T-cell (primary cell): ENCODE measurements at places on chromosomes 7 and 10. TPM values are rescaled to one million over a fixed set of nuclear protein-coding genes. Genes with fewer than 3 reads are reported as not detected.

- H3K4me1 ChIP-seq = peaks cover 3% of the 10 kb centered on the region
- peaks cover 11% of the 10 kb centered on the region for H3K27me3 ChIP-seq
- no peak within 1 kb of the TSS for H3K27ac ChIP-seq
- H3K4me3 ChIP-seq = peak within 1 kb of the TSS; percentile 12
- H3K36me3 ChIP-seq = no peaks in the 10 kb centered on the region
Measured at GRCh38 chr7:113086431-113086888, at the start of gene GPR85. TSS of gene GPR85 (minus strand) at chr7:113086827. CDS start at chr7:113084721, 2,106 bp downstream.

GRCh38 chr10:48330269-48330668 lies 23.8 kb downstream of the MAPK8 start:
- DNase-seq = no peak
- peaks cover 2% of the 10 kb centered on the region for H3K36me3 ChIP-seq
- H3K4me1 ChIP-seq = peaks cover 19% of the 10 kb centered on the region
- no peak overlapping the region for H3K4me3 ChIP-seq
- no peak overlapping the region for H3K27ac ChIP-seq

- H3K4me1 ChIP-seq = no peaks in the 10 kb centered on the region
- peaks cover 4% of the 10 kb centered on the region for H3K36me3 ChIP-seq
- no peak for DNase-seq
- no peaks in the 10 kb centered on the region for H3K27me3 ChIP-seq
- H3K27ac ChIP-seq = no peak overlapping the region
Measured at GRCh38 chr10:112807013-112807412, 143.0 kb upstream of the TCF7L2 start.

DNA sequence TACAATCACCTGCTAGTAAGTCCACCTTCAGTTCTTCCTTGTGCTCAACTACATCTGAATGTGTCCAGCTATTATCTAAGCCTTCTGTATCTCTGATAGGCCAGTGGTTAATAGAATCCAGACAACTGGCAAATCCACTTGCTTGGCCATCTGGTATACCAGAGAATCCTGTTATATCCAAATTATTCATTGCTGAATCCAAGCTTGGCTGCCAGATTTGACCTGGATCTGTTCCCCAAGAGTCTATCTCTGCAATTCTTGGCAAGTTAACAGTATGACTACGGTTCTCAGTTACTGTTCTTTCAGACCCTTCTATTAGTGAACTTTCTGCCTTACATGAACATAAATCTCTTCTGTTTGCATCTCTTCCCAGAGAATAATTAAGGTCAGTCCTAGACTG lies 154.6 kb upstream of the TARP start:
- peaks cover 46% of the 10 kb centered on the region for H3K4me1 ChIP-seq
- no peaks in the 10 kb centered on the region for H3K36me3 ChIP-seq
- DNase-seq = no peak

DNA sequence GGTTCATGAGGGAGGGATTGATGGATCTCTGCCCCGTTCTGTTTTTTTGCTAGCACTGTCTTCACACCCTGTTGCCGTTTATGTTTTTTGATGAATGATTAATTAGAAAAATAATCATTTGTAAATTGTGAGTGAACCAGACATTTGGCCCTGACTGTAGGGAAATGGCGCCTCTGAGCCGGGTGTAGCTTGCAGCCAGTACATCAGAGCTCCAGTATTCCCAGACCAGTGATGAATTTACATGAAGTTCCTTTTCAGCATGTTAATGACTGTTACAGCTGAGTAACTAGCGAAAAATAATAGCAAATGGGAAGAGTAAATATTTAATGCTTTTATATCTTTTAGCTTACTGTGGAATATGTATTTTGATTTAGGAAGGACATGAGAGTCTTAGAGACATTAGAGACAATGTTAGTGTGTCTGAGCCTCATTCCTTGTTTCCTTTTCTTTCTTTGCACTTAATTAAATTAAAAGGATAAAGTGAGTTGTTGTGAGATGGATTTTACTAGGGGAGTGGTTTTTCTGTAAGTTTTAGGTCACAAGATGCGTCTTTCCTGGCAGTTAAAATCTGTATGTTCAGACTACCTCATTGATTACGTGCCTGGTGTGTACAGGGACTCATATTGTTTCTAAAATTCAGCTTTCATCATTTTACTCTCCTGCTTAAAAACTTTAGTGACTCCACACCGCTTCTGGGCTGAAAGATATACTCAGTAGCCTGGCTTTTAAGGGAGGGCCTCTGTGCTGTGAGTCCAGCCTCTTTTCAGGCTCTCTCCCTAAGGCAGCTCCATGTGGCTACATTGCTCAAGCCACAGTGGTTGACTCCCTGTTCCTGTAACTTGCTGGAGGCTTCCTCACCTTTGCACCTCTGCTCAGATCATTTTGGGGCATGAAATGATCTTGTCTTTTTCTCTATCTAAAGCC lies 86.4 kb downstream of the AUTS2 start:
- DNase-seq = no peak
- H3K27ac ChIP-seq = no peak overlapping the region
- no peaks in the 10 kb centered on the region for H3K27me3 ChIP-seq

DNA sequence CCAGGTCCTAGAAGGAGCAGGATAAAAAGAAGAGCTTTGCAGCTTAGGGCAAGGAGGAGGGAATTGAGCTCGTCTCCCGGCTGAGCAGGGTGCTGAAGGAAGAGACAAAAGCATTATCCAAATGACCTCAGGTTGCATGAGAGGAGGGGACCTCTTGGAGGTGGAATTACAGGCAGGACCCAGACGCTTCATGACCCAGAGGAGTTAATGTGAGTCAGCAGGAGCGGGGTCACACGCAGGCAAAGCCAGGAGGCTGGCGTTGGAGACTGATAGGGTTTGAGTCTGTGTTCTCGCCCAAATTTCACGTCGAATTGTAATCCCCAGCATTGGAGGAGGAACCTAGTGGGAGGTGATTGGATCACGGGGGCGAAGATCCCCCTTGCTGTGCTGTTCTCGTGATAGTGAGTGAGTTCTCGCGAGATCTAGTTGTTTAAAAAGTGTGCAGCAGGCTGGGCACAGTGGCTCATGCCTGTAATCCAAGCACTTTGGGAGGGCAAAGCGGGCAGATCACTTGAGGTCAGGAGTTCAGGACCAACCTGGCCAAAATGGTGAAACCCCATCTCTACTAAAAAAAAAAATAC lies 63.7 kb upstream of the AUTS2 start:
- H3K4me3 ChIP-seq = no peak overlapping the region
- DNase-seq = no peak
- H3K27me3 ChIP-seq = no peaks in the 10 kb centered on the region
- H3K27ac ChIP-seq = no peak overlapping the region
- H3K36me3 ChIP-seq = no peaks in the 10 kb centered on the region

GRCh38 chr7:140551355-140552239 lies 72.3 kb upstream of the MKRN1 start:
- H3K4me1 ChIP-seq = no peaks in the 10 kb centered on the region
- H3K36me3 ChIP-seq = no peaks in the 10 kb centered on the region
- no peak overlapping the region for H3K4me3 ChIP-seq

- peaks cover 29% of the 10 kb centered on the region for H3K4me1 ChIP-seq
- H3K36me3 ChIP-seq = no peaks in the 10 kb centered on the region
- H3K27ac ChIP-seq = no peak overlapping the region
- peaks cover 61% of the 10 kb centered on the region for H3K27me3 ChIP-seq
- DNase-seq = no peak
- H3K4me3 ChIP-seq = no peak overlapping the region
Measured at GRCh38 chr7:128831178-128831993, 1.2 kb downstream of the FLNC start.

GPR158 gene
- not detected for total RNA-seq

GRCh38 chr10:125158275-125158600 lies 2.1 kb downstream of the CTBP2 start:
- H3K27ac ChIP-seq = no peak overlapping the region
- no peaks in the 10 kb centered on the region for H3K36me3 ChIP-seq
- H3K4me3 ChIP-seq = peak overlapping the region; percentile 15
- no peaks in the 10 kb centered on the region for H3K27me3 ChIP-seq
- peaks cover 2% of the 10 kb centered on the region for H3K4me1 ChIP-seq

- DNase-seq = no peak
- no peak overlapping the region for H3K27ac ChIP-seq
- no peaks in the 10 kb centered on the region for H3K27me3 ChIP-seq
- H3K4me1 ChIP-seq = no peaks in the 10 kb centered on the region
- H3K4me3 ChIP-seq = no peak overlapping the region
Measured at GRCh38 chr7:28481091-28481926, 69.0 kb downstream of the CREB5 start.

VSIR gene
- total RNA-seq = 81.4 TPM

SEMA3E gene
- total RNA-seq = not detected

TEX47 gene
- total RNA-seq = not detected

GRCh38 chr10:9305018-9305655 lies 1250.6 kb downstream of the GATA3 start:
- H3K36me3 ChIP-seq = no peaks in the 10 kb centered on the region
- H3K27me3 ChIP-seq = no peaks in the 10 kb centered on the region
- no peak overlapping the region for H3K4me3 ChIP-seq
- H3K4me1 ChIP-seq = no peaks in the 10 kb centered on the region

INHBA gene
- total RNA-seq = 0.16 TPM

CXCL12 gene
- total RNA-seq = 0.53 TPM

PLPP4 gene
- total RNA-seq = not detected

LHPP gene
- total RNA-seq = 21.0 TPM

DNA sequence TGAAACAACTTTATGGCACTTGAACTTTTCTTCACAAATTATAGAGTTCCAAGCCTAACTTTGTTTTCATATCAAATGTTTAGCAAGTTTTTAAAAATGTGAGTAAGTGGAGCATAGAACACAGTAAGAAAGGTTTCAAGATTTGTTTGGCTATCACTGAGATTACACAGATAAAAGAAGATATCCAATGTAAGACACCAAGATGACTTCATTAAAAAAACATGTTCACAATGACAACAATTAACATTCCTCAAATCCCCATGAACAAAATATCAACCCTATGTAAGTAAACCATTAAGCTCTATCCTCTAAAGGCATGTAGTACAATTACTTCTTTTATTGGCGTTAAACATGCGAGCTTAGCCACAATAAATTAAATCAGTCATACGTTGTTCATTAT lies 129.7 kb downstream of the RELN start:
- H3K4me3 ChIP-seq = no peak overlapping the region
- H3K27me3 ChIP-seq = no peaks in the 10 kb centered on the region
- no peaks in the 10 kb centered on the region for H3K4me1 ChIP-seq
- H3K27ac ChIP-seq = no peak overlapping the region

- no peak for DNase-seq
- no peaks in the 10 kb centered on the region for H3K36me3 ChIP-seq
- H3K27ac ChIP-seq = no peak overlapping the region
- peaks cover 15% of the 10 kb centered on the region for H3K4me1 ChIP-seq
- H3K27me3 ChIP-seq = no peaks in the 10 kb centered on the region
- no peak overlapping the region for H3K4me3 ChIP-seq
Measured at GRCh38 chr10:33157103-33157502, 177.4 kb downstream of the NRP1 start.

DNA sequence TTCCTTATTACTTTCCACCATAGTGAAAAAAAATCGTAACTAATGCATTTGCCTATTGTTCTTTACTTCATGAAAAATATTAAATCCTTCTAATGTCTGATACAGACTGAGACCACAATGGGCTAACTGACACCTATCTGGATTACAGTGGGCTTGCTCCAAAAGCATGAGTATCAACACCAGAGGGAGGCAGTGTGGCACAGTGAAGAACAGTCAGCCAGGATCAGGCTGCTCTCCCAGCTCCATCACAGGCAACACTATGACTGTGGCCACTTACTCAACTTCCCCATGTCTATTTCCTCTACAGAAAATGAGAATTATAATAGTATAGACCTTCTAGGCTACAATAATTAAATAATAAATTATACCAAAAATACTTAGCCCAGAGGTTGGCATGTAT lies 97.2 kb downstream of the SLC25A13 start:
- H3K27ac ChIP-seq = no peak overlapping the region
- H3K27me3 ChIP-seq = no peaks in the 10 kb centered on the region
- no peaks in the 10 kb centered on the region for H3K4me1 ChIP-seq
- H3K4me3 ChIP-seq = no peak overlapping the region

CALD1 gene
- not detected for total RNA-seq

OLAH gene
- total RNA-seq = not detected

ZNF479 gene
- not detected for total RNA-seq

DYDC2 gene
- total RNA-seq = not detected

DNA sequence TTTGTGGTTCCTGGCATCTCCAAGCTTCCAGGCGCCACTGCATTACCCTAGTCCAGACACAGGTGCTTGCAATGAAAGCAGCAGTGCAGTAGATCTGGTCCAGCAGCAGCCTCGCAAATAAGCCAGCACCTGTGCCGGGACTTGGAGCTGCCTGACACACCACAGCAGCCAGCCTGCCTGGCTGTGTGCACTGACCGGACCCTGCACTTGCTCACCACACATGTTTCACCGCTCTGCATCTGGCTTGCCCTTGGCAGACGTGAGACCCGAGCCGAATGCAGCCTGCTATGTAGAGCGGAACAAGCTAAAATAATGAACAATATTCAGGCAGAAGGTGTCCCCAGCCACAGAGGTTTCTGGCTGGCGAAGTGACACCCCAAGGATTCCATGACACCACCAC lies 123.6 kb upstream of the POM121L12 start:
- no peaks in the 10 kb centered on the region for H3K4me1 ChIP-seq
- no peaks in the 10 kb centered on the region for H3K36me3 ChIP-seq
- H3K27ac ChIP-seq = no peak overlapping the region
- H3K27me3 ChIP-seq = no peaks in the 10 kb centered on the region
- DNase-seq = no peak

DNA sequence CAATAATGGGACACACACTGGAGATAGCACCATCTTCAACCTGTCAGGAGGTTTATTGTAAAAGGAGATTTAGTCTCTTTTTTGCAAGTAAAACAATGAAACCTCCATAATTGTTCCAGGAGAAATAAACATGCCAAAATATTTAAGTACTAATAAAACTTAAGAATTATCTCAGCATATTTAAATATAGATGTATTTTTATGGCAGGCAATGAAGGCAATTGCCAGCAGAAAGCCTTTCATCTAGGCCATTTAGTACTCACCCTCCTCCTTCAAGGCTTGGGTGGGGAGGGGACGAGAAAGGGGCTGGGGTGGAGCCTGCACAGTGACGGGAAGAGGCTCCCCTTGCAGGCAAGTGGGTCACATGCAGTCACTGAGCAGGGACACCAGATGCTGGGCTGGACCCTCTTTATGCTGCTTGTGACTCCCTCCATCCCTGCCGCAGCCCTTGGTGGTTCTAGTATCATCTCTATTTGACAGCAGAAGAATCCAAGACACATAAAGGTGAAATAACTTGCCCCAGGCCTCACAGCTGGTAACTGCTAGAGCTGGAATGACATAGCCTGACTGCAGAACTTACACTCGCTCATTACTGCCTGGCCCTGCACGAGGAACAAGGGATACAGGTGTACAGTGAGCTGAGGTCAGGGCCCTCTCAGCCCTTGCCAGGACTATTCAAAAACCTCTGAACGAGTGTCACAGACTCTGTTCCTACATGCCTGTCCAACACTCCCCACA lies 449.5 kb upstream of the ZMIZ1 start:
- H3K27ac ChIP-seq = no peak overlapping the region
- no peak overlapping the region for H3K4me3 ChIP-seq
- no peaks in the 10 kb centered on the region for H3K27me3 ChIP-seq
- DNase-seq = no peak
- no peaks in the 10 kb centered on the region for H3K36me3 ChIP-seq
- H3K4me1 ChIP-seq = no peaks in the 10 kb centered on the region

GRCh38 chr10:474946-475345 lies 214.5 kb downstream of the DIP2C start:
- peaks cover 5% of the 10 kb centered on the region for H3K4me1 ChIP-seq
- no peak overlapping the region for H3K4me3 ChIP-seq
- no peak overlapping the region for H3K27ac ChIP-seq
- no peak for DNase-seq

EPHB4 gene
- 12.7 TPM for total RNA-seq

CRTAC1 gene
- not detected for total RNA-seq
